ENCODE measurements at places on chromosomes 3 and 15.

- DNase-seq = no peak
Observed at GRCh38 chr3:22526266-22526837, 676.8 kb upstream of the UBE2E2 start.

DNA sequence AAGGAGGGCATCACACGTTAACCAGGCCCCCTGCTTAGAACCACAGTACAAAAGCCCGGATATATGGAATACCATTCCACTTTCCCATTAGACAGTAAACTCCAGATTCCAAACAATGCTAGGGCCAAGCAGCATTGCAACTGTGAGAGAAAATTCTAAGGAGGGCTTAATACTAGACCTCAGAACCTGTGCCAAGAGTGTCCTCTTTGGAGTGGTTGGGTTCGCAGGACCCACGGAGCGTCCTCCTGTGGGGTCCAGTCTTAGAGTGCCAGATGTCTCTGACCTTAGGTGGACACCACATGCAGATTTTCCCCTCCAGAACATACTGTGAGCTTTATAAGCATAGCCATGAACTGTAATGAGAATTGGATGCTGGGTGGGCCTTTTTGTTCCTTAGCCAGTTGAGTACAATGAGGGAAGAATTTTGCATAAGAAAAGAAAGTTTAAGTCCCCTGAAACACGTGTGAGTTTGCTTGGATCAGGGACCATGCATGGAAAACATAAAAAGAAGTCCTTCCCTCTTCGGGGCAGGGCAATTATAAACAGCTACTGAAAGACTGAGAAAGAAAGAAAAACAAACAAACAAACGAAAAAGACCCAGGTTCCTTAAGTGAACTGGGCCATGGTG, 325.7 kb downstream of the NEK10 start:
- no peak for DNase-seq

GRCh38 chr3:184761075-184761841, 49.4 kb upstream of the MAGEF1 start:
- DNase-seq = no peak

- no peak for DNase-seq
Observed at GRCh38 chr3:144109944-144110343, 138.3 kb downstream of the DIPK2A start.

- no peak for DNase-seq
Observed at GRCh38 chr3:151580591-151580990, 119.7 kb upstream of the IGSF10 start.

DNA sequence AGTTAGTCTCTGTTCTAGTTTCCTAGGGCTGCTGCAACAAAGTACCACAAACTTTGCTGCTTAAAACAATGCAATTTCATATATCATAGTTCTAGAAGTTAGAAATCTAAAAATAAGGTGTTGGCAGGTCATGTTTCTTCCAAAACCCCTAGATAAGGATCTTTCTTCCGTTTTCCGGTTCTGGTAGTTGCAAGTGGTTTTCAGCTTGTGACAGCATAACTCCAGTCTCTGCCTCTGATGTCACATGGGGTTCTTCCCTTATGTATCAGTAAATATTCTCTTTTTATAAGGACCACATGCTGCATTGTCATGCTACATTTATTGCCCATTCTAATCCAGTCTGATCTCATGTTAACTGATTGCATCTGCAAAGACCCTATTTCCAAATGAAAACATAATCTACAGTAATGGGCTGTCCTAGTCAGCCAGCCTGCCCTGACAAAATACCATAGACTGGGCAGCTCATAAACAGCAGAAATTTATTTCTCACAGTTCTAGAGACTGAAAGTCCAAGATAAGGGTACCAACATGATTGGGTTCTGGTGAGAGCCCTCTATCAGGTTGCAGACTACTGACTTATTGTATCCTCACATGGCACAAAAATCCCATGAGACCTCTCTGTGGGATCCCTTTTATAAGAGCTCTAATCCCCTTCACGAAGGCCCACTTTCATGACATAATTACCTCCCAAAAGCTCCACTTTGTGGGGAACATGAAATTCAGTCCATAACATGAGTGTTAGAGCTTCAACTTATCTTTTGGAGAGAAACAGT, 642.0 kb upstream of the NAALADL2 start:
- DNase-seq = no peak

GRCh38 chr3:50950591-50950990, 275.9 kb downstream of the DOCK3 start:
- no peak for DNase-seq

- no peak for DNase-seq
Observed at GRCh38 chr15:22866079-22866478, 27.6 kb downstream of the NIPA2 start.

- DNase-seq = no peak
Observed at GRCh38 chr3:42066516-42067181, 24.5 kb upstream of the TRAK1 start.

GRCh38 chr15:100879061-100879463, 569 bp upstream of the ALDH1A3 start:
- DNase-seq = no peak

GRCh38 chr15:48650931-48651330, 5.4 kb upstream of the FBN1 start:
- no peak for DNase-seq

- DNase-seq = no peak
Observed at GRCh38 chr3:88626456-88627120, 476.8 kb downstream of the C3orf38 start.

DNA sequence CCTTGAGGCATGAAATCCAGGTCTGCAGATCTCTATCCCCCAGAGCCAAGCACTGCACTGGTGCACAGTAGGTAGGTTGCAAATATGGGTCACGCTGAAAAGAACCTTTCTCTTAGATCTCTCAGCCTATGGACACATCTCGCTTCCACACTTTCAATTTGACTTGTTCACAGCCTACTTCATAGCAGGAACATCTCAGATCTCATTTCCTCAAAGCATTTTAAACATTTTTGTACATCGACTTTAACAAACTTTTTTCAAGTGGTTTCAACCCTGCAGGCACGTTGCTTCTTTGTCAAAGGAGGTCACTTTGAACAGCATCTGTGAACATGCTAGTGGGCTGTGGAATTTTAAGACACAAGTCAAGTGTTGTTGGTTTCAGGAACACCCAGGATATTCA, 76.0 kb downstream of the SLC12A8 start:
- DNase-seq = no peak

- no peak for DNase-seq
Observed at GRCh38 chr15:100318880-100319279, 22.9 kb downstream of the ADAMTS17 start.

- no peak for DNase-seq
Observed at GRCh38 chr3:158486200-158486599, 84.8 kb upstream of the MLF1 start.

DNA sequence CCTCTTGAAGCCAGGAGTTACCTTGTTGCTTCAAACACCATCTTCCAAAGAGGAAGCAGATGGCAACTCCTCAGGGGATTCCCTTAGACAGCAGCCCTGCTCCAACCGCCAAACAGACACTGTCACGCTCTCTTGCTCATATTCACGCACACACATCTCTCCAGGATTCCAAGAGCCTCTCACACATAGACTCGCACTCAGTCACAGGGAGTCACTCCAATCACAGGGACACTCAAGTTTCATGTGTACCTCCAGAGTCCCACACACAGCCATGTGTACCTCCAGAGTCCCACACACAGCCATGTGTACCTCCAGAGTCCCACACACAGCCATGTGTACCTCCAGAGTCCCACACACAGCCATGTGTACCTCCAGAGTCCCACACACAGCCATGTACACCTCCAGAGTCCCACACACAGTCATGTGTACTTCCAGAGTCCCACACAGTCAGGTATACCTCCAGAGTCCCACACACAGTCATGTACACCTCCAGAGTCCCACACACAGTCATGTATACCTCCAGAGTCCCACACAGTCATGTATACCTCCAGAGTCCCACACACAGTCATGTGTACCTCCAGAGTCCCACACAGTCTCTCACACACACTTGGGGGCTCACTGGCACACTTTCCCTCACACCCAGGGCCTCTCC, 6.1 kb downstream of the VWA5B2 start:
- no peak for DNase-seq

DNA sequence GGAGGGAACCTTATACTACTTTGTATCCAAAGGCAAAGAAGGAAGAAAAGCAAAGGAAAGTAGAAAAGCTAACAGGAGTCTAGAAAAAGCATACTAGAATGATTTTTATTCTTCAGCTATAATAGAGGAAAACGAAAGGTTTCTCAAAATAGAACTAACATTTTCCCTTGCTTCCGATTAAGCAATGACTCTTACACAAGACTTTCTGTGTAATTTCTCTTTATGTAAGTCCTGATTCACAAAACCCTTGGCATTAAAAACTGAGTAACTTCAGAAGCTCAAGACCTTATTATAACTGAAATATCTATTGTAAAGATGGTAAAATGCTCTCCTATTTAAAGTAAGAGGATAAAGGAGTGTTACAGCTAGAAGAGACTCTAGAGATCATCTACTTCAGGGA, 97.4 kb downstream of the DTWD1 start:
- no peak for DNase-seq

- DNase-seq = no peak
Observed at GRCh38 chr15:58564981-58565380, 133.2 kb downstream of the LIPC start.

DNA sequence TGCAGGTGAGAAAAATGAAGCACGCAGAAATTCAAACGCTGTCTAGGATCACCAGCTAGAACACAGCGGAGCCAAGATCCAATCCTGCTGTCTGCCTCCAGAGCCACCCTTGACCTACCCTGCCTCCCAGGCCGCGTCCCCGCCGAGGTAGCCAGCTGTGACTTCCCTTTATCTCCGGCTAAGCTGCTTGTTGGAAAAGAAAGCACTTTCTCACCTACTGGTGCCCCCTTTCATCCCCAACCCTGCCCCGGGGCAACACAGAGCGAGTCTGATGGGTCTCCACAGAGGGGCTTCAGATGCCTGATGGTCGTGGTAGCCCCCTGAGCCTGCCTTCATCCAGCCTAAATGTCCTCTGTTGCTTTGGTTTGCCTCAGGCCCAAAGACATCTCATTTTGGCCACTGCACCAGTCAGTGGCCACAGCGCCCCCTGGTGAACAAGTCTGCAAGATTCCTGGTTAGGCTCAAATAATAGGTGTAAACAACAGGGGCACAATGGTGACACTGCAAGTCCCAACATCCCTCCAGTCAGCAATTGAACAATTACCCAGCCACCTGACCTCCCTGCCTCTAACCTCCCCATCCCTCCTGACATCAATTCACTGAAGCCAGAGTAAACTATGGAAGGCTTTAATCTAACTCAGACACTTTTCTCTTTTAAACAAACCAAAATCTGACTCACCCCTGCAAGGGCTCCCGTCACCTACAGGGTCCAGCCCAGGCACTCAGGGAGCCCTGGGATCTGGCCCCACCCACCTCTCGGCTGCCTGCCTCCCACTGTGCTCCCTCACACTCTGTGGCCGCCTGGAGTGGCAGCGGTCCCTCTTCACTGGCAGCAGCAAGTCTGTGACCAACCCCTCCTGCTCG, 27.3 kb upstream of the BCL2L10 start:
- DNase-seq = peak; percentile 51

GRCh38 chr3:142706321-142707127, 17.3 kb upstream of the TRPC1 start:
- DNase-seq = no peak

GRCh38 chr3:40186508-40186907, 123.0 kb upstream of the EIF1B start:
- DNase-seq = no peak

GRCh38 chr15:23035964-23036566, 3.3 kb downstream of the TUBGCP5 start:
- DNase-seq = peak; percentile 19

DNA sequence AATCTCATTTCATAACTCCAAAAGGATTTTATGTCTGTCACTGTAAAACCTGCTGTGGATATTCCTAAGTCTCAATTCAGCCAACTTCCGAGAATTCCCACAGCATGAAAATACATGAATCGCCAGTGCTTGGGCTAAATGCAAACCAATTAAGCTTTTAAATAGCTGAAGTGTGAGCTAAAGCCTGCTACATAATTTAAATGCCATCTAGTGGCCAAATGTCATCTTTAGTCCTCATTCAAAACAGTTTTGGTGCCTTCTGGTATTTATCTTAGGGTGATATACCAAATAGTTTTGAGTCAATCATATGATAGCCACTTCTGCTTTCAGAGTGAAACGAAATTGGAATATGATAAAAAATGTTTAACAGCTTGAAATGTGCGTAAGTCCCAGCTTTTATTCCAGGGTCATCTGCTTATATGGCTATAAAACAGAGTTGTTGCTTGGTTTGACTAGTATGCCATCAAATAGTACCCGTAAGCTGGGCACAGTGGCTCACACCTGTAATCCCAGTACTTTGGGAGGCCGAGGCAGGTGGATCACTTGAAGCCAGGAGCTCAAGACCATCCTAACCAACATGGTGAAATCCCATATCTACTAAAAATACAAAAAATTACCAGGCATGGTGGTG, 41.8 kb upstream of the CCNL1 start:
- no peak for DNase-seq
